ENCODE measurements at places on chromosomes 1 and 21. TPM values are rescaled to one million over a fixed set of nuclear protein-coding genes. Genes with fewer than 3 reads are reported as not detected.

Gene GPATCH4
- total RNA-seq = 39.3 TPM

Gene CDCA8
- 35.4 TPM for total RNA-seq

Gene GBP4
- total RNA-seq = 0.14 TPM

Gene MATN1
- 0.07 TPM for total RNA-seq

Gene CLCNKB
- not detected for total RNA-seq

Gene OR6N1
- not detected for total RNA-seq

Gene ETV3L
- not detected for total RNA-seq

Gene IQCC
- 3.8 TPM for total RNA-seq

Gene LDLRAD2
- total RNA-seq = 0.03 TPM

Gene LAMTOR5
- total RNA-seq = 92.7 TPM

Gene TOR1AIP1
- 46.5 TPM for total RNA-seq

Gene ADAMTS5
- total RNA-seq = not detected

Gene LIN9
- 6.8 TPM for total RNA-seq

Gene ZNF683
- total RNA-seq = not detected

Gene ZMYND12
- total RNA-seq = 0.54 TPM

Gene BGLAP
- 0.14 TPM for total RNA-seq

Gene PDPN
- total RNA-seq = 65.2 TPM

Gene GJA8
- not detected for total RNA-seq

Gene FAM43B
- not detected for total RNA-seq

Gene HMGCS2
- not detected for total RNA-seq

Gene GBP6
- total RNA-seq = 0.39 TPM

Gene APOBEC4
- total RNA-seq = not detected

Gene ANGEL2
- total RNA-seq = 26.9 TPM

Gene DNAI4
- 2.1 TPM for total RNA-seq

Gene NIPAL3
- 46.6 TPM for total RNA-seq

Gene FCN3
- not detected for total RNA-seq

Gene BCAN
- not detected for total RNA-seq

Gene PPIAL4G
- not detected for total RNA-seq

Gene CRNN
- not detected for total RNA-seq

Gene GPR52
- total RNA-seq = 0.37 TPM

Gene VPS45
- 24.8 TPM for total RNA-seq

Gene TNFSF18
- total RNA-seq = 0.31 TPM

Gene QSOX1
- total RNA-seq = 92.7 TPM

Gene TRIM17
- total RNA-seq = 0.68 TPM

Gene CFAP410
- total RNA-seq = 6.6 TPM

Gene TAS1R3
- 0.10 TPM for total RNA-seq
